ENCODE measurements at places on chromosomes 1 and 21.

DNA sequence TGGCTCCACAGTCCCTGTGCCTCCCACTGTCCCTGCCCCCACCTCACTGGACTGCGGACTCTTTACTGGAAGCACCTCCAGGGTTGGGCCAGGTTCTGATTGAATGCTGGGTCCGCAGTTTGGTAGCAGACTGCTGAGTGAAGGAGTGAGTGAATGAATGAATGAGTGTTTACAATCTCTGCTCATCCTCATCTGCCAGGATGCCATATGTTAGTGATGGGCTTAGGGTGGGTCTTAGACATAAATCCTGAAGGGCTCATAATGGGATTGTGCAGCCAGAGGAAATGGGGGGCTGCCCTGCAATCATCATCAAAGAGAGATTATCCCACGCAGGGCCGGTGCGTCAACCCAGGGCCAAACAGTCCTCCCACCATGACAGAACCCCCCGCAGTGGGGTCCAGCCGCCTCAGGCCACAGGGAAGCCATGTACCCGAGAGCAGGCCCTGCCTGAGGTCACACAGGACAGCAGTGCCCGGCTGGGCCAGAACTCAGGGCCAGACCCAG lies 26.1 kb downstream of the SLC1A7 start:
- DNase-seq, result no peak

DNA sequence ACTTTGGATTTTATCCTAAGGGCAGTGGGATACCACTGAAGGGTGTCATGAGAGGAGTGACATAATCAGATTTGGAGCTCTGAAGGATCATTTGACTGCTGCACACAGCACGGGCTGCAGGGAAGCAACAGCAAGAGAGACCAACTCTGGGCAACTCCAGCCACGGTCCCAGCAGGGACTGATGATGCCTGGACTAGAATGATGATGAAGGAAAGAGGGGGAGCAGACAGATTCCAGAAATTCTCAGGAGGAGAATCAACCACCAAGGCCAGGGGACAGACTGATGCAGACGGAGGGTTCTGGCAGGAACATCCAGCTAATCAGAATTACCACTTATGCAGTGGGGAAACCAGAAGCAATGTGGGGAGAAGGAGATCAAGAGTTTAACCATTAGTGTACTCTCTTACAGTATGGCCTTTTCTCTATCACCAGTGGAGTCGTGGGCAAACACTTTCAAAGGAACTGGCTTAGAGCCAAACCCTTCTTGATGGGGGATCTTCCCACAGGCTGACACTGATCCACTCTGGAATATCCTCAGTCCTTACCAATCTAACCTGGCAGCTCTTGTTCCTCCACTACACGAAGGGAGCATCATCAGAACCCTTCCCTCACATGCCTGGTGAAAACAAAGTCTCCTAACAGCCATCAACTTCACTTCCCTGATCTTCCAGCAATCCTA lies 3.3 kb downstream of the URB1 start:
- no peak for DNase-seq

DNA sequence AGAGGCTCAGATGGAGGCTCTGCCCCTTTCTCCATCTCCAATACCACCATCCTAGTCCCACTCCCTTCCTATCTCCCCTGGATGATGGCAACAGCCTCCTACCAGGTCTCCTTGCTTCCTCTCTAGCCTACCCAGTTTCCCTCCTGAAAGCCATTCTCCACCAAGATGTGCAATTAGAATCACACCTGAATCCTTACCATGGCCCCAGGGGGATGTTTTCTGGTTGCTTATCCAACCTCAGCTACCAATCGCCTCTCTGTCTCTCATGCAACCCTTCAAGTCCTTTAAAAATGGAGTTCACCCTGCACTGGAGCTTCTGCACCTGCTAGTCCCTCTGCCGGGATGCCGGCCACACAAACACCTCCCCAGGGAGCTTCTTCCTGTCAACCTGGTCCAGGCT lies 2.9 kb downstream of the RCAN1 start:
- DNase-seq, result no peak

- DNase-seq, result peak; percentile 42
Measured at GRCh38 chr21:36429947-36430546, 44.9 kb downstream of the CHAF1B start.

- DNase-seq, result no peak
Measured at GRCh38 chr21:41672543-41672915, 94.3 kb downstream of the RIPK4 start.

DNA sequence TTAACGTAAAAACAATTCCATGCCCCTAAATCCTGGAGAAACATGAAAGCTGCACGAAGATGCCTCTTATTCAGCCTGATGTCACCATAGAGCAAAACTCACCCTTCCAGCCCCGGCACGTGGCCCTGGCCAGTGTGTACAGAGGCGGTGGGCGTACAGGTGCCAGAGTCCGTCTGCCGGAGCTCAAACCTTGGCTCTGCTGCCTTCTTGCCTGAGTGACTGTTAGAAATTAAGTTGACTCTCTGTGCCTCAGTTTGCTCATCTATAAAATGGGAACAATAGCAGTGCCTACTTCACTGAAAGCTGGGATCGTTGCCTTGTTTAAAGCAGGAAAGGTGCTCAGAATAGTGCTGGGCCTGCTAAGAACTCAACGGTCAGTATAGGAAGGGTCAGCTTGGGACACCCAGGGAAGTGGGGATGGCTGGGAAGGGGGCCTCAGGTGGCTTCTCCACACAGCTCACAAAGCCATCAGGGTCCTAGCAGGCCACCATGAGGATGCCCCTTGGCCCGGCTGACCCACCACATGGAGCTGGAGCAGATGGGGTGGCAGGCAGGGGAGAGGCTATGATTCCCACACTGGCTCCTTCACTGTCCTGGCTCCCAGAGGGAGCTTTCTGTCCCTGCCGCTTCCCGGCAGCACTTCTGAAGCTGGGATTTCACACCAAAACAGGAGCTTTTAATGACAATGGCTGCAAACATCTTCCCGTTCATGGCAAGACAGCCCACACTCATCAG lies 237.2 kb downstream of the NPHP4 start:
- no peak for DNase-seq

DNA sequence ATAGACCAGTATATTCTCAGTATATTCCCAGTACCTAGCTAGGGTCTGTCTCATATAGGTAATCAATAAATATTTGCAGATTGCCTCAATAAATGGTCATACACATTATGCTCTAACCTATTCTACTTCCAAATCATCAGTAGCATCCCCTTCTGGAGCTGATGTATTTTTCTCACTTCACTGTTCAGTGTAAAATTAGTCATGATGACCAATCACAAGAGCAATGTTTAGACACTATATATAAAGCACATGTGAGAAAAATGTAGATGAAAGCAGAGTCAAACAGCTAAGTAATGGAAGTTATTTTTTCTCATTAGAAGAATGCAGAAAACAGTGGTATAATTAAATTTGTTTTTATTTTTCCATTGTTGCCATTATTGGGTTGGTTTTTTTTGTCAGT lies 34.7 kb downstream of the EPRS1 start:
- DNase-seq, result no peak

- no peak for DNase-seq
Measured at GRCh38 chr1:66412704-66413103, 121.2 kb upstream of the SGIP1 start.

GRCh38 chr1:111285879-111286278 lies 4.8 kb upstream of the CHIA start:
- no peak for DNase-seq

GRCh38 chr1:101137144-101138126 lies 99.4 kb upstream of the S1PR1 start:
- DNase-seq, result no peak

DNA sequence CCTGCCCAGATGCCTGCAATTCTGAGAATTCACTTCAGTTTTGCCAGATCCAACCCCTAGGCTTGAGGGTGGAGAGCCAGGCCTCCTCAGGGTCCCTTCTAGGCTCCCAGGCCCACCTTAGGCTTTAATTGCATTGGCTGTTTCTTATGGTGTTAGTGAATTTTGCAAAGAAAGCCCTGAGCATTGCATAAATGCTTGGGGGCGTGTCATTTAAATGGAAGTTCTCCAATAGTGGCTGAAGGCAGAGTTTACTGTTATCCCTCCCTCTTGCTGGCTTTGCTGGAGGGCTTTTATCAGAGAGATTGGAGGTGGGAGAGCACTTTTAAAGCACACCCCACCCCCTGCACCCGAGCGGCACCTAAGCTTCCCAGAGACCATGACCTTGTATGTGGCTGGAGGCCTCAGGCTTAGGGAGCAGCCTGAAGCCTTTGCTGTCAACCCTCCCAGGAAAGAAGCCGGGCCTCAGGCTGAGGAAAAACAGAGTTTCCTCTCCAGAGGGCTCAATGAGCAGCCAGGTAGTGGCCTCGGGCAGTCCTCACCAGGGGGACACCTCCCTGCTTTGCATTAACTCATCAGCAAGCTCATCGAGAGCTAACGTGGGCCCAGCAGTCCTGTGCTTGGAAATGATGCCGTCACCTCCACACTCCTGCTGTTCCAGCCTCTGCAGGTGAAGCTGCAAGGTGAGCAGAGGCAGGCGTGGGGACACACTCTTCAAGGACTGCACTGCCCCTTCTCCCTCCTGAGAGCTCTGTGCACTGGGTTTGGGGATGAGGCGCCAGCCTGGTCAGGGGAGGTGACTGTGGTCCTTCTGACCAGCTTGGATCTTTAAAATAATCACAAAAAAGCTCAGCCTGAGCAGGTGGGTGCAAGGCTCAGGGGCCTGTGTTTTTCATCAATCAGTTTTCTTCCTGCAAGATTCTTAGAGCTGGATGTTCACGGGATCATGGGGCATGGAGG lies 58.0 kb downstream of the STUM start:
- no peak for DNase-seq

All from activated CD4-positive, CD25-positive, alpha-beta regulatory T cell (primary cell).